Hematopoietic multipotent progenitor cell (in vitro differentiated cells): ENCODE measurements at places on chromosomes 16 and 17. TPM values are rescaled to one million over a fixed set of nuclear protein-coding genes. Genes with fewer than 3 reads are reported as not detected.

GRCh38 chr16:56911771-56912571, 20.0 kb upstream of the HERPUD1 start:
- DNase-seq: no peak

GRCh38 chr17:50266384-50267073, 7.7 kb upstream of the TMEM92 start:
- DNase-seq: no peak

DNA sequence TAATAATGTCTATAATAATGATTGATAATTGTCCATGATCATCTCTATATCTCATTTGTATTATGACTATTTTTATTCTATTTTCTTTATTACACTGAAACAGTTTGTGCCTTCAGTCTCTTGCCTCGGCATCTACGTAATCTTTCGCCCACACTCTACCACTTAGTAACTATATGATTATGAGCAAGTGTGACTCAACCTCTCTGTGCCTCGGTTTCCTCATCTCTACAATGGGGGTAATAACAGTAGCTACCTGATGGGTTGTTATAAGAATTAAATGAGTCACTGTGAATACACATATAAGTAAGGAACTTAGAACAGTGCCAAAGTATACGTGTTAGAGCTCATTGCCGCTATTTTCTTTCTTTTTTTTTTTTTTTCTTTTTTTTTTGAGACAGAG, 3.7 kb upstream of the SLC16A11 start:
- DNase-seq: no peak

GRCh38 chr17:81921996-81922565, 4.1 kb upstream of the SIRT7 start:
- DNase-seq: no peak

DNA sequence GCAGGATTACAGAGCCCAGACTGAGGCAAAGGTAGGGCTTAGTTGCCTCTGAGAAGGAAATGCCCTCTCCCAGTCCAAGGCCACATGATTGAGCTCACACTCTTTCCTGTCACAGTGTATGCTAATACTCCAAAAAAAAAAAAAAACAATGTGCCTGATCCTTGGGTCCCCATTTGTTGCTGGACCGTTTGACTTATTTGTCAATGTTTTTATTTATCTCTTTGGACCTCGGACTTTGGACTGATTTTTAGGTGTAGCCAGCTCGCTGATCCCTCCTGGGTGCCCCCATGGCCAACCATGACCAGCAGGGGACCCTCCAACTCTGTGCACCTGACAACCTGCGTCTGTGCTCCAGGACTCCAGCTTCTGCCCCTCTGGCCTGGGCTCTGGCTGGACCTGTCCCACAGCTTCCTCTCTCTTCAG, 622 bp upstream of the CCL16 start:
- DNase-seq: no peak

The MYOCD gene
- total RNA-seq: under 0.01 TPM
